ENCODE measurements at places on chromosomes 4 and X.

DNA sequence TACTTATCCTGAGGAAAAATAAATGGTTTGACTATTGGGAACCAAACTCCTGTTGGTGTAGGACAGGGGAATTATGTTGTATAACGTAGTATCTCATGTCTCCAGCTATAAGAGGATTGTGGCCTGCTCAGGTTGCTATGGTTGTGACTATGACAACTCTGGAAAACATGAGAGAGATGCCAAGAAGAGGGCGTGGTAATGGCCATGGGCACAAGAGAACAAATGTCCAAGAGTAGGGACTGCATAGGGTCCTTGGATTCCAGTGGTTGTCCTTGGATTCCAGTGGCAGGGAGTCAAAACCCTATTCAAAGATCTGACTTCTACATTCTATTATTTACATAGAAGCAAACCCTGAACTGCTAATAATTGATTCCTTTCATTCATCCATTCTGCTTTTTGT is 6.8 kb upstream of the MOB1B start:
- DNase-seq: no peak

GRCh38 chrX:69361311-69361845 is 142.7 kb upstream of the NALF2 start:
- no peak for DNase-seq

DNA sequence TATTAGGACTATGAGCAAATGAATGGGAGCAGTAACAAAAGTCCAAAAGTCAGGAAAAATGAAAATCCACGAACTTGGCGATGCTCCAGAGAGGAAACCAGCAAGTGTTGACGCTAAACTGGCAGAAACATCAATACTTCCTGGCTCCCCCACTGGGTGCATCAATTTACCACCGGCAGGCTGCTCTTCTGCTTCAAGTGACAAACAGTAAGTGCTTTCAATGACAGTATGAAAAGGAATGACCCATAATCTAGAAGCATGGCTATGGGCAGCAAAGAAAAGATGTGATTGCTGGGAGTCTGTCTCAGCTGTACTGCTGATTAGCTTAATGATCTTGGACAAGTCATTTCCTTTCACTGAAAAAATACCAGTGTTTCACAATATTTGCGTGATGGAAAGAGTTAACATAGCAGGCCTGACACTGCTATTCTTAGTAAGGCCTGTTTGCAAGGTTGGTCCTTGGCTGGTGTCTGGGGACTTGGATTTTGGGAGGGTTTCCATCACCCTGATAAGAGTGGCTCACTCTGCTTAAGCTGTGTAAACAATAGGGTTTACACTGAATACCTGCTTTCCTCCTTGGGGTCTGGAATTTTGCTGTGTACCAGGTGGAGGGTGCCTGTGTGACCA is 8.7 kb downstream of the ATP11C start:
- no peak for DNase-seq

DNA sequence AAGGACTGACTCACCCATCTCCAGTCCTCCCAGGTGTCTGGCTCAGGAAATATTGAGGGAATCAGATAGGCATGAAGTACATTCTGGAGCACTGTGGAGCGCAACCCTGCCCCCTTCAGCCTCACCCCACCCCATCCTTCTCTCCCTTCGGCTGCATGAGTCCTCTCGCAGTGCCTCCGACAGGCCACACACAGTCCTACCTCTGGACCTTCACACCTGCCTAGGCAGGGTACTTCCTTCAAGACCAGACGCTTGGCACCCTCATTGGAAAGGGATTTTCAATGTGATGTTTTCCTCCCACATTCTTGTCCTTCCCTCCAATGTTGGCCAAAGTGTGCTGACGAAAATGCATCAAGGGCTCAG is 26.8 kb upstream of the PPP2R2C start:
- no peak for DNase-seq

All from C1 segment of cervical spinal cord (tissue), 14 donors.